ENCODE measurements at places on chromosomes 5 and 9. TPM values are rescaled to one million over a fixed set of nuclear protein-coding genes. Genes with fewer than 3 reads are reported as not detected.

DNA sequence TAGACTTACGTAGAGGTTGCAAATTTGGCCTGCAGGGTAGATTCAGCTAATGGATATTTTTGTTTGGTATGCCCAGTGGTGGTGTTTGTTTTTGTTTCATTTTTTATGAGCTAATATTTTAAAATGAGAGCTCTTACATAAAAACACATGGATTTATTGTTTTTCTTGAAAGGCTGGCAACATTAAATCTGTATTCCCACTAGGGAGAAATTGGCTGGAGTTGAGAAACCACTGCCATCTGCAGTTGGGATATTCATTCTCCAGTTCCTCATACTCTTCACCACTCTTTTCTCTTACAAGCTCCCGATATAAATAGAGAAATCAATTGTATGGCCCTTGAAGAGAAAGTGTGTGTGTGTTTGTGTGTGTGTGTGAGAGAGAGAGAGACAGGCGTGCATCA, 143.3 kb downstream of the ALDH1A1 start:
- DNase-seq, result no peak

The ECSCR gene
- not detected for total RNA-seq

- no peak for DNase-seq
Measured at GRCh38 chr5:133981714-133982113, 13.3 kb upstream of the C5orf15 start.

- DNase-seq, result no peak
Measured at GRCh38 chr9:4592295-4592694, 69.8 kb upstream of the PLPP6 start.

The AP3B1 gene
- 41.4 TPM for total RNA-seq

The OR1L1 gene
- not detected for total RNA-seq

GRCh38 chr9:10079284-10079964, 533.4 kb downstream of the PTPRD start:
- DNase-seq, result no peak

The ANXA1 gene
- total RNA-seq, result 171 TPM

DNA sequence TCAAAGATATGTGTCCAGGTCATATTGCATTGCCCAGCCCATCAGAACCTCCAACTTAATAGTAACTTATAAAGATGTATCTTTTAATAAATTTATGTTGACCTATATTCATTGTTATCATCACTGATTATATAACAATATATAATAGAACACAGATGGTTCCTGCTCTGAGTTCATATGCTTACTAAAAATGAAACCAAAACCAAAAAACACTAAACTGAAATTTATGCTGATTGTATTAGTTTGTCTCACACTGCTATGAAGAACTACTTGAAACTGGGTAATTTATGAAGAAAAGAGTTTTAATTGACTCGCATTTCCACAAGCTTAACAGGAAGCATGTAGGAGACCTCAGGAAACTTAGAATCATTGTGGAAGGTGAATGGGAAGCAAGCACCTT, 462.5 kb upstream of the TYRP1 start:
- DNase-seq, result no peak

Measured in activated naive CD8-positive, alpha-beta T cell treated with anti-CD3 and anti-CD28 coated beads, Interleukin-2, amount 10 ng/mL, durations not matched to agents 7 days and 5 days (primary cell).